IPS DF 6.9 (cell line): ENCODE measurements at places on chromosomes 6 and 20.

DNA sequence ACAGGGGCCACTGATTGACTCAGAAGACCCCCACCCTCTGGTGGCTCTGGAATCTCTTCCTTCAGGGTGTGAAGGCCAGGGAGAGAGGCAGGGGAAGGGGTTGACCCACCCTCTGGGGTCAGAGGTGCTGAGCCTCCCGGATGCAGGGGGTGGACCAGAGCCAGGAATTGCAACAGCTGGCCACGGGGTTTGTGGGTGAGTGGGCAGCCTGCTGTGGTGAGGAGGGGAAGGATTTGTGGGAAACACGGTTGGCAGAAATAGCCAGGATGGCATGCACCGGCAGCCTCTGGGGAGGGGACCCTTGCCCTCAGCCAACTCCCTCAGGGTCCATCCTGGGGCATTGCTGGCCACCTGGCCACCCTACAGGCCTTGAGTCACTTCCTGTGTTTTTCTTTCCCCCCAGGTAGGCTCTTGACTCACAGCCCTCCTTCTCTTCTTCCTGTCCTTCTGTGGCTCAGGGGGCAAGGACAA is 92.8 kb downstream of the MRPL14 start:
- DNase-seq: no peak

GRCh38 chr6:106600329-106600728 is 29.0 kb downstream of the RTN4IP1 start:
- no peak for DNase-seq

- no peak for DNase-seq
Measured at GRCh38 chr6:116409756-116410155, 39.0 kb downstream of the DSE start.

GRCh38 chr6:16809753-16810358 is 48.6 kb upstream of the ATXN1 start:
- no peak for DNase-seq

GRCh38 chr6:163461696-163462095 is 47.2 kb downstream of the QKI start:
- DNase-seq: no peak

GRCh38 chr20:52668626-52669025 is 303.5 kb upstream of the TSHZ2 start:
- no peak for DNase-seq

- no peak for DNase-seq
Measured at GRCh38 chr20:51763965-51764602, 4.1 kb downstream of the ATP9A start.

DNA sequence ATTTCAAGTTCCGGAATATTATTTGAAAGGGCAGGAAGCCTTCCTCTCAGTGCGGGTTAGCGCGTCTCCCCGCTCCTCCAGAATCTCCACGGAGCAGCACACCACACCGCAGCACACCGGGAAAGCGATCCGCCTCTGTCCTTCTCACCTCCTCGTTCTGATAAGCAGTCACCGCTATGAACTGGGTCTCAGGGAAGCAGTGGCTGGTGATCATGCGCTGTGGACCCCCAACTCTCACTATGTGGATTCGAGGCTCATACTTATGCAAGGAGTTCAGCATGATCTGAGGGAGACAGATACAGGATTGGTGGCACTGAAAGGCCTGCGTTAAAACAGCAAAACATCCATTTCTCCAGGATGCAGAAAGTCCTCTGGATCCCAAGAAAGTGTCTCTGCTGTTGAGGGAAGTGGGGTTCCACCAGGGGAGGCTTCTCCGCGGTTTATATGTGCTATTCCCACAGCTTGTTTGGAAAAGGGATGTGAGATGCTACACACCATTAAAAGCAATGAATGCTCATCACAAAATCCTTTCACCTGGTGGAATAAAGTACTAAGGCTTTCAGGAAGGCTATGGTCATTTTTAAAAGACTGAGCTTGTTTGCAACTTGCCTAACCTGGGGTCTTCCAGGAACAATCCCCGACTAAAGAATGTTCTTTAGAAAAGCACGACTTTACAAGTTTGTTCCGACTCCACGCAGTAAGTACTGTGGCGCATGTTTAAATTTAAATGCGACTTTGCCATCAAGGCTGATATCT is 1.9 kb downstream of the TBXT start:
- no peak for DNase-seq

- DNase-seq: no peak
Measured at GRCh38 chr6:158834675-158835385, 15.7 kb upstream of the EZR start.

DNA sequence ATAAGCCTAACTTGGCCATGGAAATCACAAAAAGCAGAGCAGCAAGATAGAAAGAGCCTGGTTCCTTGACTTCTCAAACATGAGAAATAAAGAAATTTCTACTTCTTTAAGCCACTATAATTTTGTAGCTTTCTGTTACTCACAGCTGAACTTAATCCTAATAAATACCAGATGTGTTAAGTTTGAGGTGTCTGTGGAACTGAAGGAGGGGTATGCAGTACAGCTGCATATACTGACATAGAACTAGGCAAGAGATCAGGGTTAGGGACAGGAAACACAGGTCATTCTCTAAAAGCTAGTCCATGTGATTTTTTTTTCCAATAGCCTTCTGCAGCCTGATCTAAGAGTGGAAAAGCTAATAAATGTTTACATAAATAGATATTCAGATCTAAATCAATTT is 123.9 kb downstream of the COL12A1 start:
- no peak for DNase-seq

DNA sequence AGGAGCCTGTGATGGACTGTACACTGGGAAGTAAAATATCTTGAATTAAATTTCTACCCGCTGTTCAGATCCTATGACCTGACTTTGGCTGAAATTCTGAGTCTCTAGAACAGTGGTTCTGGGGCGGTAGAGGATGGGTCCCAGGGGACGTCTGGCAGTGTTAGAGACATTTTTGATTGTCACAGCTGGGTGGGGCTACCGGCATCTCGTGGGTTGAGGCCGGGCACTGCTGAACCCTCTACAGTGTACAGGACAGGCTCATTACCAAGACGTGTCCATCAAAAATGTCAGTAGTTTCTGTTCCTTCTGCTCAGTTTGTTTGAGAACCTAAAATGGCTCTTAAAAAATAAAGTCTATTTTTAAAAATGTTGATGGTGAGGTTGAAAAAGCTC is 11.5 kb upstream of the RPS6KA2 start:
- DNase-seq: no peak

DNA sequence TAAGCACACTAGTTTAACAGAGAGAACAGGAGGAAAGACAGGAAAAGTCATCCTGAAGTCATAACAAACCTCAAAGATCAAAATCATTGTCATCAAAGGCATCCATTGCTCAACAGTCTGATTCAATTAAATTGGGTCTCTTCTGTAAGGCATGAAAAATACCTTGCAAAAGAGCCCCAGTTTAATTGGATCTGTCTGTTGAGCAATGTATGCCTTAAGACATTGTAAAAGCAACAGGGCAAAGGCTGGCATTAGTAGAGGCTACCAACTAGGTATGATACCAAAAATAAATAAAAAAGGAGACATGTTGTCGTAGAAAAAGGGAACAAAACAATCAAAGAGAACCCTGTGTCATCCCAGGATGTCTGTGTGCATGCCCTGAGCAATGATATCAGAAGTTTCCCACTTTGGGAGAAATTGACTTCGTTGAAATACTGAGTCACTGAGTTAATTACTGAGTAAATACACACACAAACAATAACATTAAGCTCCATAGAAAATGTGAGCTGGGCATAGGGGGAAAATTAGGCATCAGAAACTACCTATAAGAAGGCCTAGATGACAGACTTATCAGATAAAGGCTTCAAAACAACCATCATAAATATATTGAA is 1013.8 kb upstream of the CITED2 start:
- DNase-seq: no peak

DNA sequence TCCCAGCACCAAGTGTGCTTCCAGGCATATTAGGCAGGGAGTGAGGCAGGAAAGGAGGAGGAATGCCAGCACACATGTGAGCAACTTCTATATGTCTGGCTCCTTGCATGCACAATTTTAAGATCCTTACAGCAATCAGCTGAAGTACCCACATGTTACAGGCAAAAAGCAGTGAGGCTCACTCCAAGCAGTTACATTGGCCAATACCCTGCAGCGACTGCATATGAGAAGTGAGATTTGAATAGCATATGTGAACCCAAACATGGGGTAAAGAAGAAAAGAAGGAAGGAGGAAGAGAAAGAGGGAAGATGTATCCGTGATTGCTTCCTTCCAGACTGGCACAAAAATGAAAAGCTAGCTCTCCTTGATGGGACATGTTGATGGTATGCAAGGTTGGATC is 193.6 kb downstream of the PTPRT start:
- no peak for DNase-seq

GRCh38 chr20:60092729-60093128 is 134.5 kb downstream of the CDH26 start:
- DNase-seq: no peak

GRCh38 chr6:54706844-54707605 is 139.5 kb upstream of the FAM83B start:
- no peak for DNase-seq

DNA sequence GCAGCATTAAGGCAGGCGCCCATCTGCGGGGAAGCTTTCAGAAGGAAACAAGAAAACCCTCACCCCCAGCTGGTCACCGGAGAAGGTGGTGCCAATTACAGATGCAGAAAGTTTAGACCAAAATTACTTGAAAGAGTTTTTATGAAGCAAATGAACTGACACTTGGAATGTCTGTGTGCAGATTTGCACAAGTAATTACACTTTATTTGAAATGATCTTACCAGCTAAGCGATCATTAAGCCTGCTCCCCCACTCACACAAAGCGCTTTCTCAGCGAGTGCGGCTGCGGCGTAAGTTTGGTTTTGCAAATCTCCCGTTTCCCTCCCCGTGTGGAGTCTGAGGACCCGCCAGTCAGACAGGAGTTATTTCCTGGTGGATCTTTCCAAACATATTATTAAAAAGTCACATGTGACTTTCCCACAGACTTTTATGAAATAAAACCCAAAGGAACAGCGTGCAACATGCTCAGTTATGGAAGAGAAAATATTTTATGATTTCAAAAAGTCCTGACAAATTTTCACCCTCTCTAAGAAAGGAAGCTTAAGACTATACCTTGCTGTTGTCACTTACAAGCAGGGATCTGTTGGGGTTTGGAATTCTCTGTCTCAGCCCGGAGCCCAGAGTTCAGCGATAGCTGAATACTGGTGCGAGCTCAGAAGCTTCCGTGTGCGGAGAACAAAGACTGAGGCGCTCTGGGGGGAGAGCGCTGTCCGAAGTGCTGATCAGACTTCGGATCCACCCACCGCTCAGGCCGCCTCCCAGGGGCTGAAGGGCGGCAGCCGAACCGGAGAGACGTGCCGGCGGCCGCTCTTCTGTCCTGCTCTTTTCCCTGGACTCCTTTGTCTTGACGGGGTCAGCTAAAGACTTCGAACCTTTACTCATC is 2.7 kb upstream of the MYT1 start:
- DNase-seq: peak; percentile 75

DNA sequence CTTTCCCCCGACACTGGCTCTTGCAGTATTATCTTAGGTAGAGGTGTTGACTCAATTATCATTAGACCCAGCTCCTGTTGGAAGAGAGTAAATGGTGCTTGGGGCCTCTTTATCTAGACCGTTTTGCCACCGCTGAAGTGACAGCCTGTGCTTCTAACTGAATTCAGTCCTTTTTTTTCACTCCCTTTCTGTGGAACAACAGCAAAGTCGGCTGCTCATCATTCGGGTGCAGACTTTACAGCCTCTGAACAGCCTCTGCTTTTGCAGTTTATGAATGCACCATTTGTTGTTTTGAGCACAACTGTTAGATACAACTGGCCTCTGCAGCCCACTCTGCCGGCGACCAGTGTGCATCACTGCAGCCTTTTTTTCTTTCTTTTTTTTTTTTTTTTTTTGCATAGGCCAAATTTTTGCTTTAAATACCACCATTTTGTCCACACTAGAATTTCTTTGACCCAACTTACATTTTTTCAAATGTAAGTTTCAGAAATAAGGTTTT is 35.8 kb downstream of the RREB1 start:
- DNase-seq: no peak

GRCh38 chr6:25202504-25202903 is 76.7 kb upstream of the CARMIL1 start:
- no peak for DNase-seq

- DNase-seq: peak; percentile 41
Measured at GRCh38 chr6:131135244-131136020, at the start of gene AKAP7. TSS of gene AKAP7 (plus strand) at chr6:131135467. CDS start at chr6:131135764, 297 bp downstream.

- DNase-seq: no peak
Measured at GRCh38 chr6:44804546-44805159, 417.1 kb downstream of the CDC5L start.

DNA sequence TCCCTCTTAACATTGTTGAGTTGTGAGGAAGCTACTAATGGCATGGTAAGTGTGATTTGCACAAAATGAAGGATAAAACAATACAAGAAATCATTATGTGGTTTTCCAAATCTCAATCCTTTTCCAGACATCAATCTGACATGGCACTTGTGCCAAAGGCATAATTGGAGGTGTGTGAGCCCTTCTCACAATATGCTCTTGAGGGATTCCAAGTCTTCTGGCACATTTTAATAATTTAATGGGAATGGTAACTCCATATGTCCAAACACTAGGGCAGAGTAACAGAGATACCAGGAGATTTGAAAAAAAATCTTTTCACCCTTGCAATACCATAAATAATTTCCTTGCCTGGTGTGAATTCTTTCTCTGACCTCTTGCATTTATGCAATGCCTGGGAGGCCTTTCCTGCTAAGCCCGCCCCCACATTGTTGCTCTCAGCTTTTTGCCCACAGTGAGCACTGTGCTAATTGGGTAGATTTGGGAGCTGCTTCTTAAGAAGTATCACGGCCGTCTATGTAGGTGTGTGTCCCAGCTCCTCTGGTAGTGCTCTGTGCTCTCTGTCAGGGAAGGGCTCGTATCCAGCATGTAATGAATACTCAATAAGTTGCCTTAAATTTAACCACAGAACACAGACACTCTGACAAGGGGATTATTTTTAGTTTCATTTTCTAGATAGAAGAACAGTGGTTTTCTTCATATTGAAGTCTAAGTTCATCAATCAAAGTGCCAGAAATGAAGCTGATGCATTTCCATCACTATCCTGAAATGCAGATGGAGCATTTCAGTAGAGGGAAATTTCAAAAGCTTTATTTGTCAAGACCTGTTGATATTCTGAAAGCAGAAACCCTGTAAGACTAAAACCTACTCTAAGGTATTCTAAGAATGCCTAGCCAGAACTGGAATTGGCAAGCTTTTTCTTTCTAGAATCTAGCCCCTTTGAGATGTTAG is 54.4 kb upstream of the CEP85L start:
- no peak for DNase-seq

DNA sequence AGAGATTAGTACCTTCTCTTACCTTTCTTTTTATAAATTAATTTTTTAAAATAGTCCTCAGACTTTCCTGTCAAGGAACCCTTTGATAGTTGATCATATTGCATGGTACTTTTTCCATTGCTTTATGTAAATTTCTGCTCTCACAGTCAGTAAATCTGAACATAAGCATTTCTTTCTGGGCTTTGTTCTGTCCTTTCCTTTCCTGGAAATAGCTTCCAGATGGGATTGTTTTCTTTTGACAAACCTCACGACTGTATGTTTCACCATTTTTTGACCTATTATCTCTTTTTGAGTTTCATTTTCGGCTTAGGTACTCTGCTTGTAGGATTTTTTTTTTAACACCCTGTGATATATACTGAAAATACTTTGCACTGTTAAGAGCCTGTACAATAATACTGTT is 32.6 kb downstream of the UTRN start:
- DNase-seq: no peak

- no peak for DNase-seq
Measured at GRCh38 chr6:113645576-113645970, 211.6 kb upstream of the MARCKS start.

GRCh38 chr6:95784869-95785268 is 207.5 kb downstream of the MANEA start:
- no peak for DNase-seq
